Activated CD4-positive, alpha-beta T cell treated with anti-CD3 and anti-CD28 coated beads, Interleukin-2, amount 50 U/mL, for 24 hours (primary cell): ENCODE measurements at places on chromosomes 11 and 22.

GRCh38 chr11:130668751-130669150 is 220.3 kb downstream of the ADAMTS15 start:
- DNase-seq: no peak

DNA sequence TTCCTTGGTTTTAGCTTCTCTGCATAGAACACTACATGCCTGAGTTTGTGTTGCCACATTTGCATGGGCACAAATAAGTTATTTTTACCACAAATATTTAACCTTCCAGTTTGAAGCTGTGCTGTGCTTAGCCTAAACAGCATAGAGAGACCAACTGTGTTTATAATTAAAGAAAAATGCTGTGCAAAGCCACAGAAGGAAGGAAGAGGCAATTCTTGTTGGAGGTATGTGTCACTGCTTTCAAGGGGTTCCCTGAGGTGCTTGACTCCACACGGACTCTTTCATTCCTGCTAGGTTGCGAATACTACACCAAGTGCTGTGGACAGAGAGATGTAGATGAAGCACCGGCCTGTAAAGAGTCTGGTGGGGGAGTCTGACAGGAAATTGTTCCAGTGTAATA is 47.6 kb upstream of the OLFML1 start:
- DNase-seq: no peak

- no peak for DNase-seq
Observed at GRCh38 chr11:104625246-104625645, 273.0 kb downstream of the CASP12 start.

DNA sequence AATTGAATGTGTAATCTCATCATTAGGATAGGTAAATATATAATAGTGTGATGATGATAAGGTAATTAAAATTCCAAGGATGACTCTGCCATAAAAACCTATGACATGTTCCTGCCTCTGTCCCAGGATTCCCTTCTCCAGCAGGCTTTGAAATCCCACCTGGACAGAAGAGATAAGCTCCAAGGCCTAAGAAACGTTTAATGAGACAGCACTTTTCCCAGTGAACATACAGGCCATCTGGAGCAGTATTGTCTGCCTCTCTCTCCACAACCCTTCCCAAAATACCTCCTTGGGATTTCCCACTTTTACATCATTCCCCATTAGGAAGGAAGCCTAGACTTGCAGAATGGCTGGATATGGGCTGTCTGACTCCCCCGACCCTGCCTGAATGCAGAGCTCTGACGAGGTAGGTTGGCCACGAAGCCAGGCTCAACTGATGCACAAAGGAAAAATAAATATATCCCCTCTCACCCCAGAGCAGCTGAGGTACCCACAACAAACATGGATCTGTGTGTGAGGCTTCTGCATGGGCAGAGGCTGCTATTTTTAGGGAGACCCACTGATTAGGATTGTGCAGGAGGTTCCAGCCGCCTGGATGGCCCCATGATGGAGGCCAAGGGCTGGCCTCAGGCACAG is 71.0 kb downstream of the TMPRSS5 start:
- no peak for DNase-seq

DNA sequence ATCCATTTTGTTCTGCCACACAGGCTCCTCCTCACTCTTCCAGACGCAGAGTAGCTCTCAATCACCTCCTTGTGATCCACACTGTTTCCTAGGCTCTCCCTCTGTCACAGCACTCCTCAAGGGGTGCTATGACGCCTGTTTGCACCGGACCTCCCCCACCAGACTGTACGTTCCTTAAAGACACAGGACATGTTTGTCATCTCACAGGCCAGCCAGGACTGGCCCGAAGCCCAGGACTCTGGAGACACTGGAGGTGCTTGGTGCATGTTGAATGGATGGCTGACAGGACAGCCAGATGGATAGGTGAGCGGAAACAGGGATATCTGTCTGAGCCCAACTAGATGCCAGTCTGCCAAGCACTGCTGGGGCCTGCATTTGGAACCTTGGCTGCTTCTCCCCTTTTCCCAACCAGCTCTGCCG is 13.6 kb downstream of the PLA2G6 start:
- no peak for DNase-seq

DNA sequence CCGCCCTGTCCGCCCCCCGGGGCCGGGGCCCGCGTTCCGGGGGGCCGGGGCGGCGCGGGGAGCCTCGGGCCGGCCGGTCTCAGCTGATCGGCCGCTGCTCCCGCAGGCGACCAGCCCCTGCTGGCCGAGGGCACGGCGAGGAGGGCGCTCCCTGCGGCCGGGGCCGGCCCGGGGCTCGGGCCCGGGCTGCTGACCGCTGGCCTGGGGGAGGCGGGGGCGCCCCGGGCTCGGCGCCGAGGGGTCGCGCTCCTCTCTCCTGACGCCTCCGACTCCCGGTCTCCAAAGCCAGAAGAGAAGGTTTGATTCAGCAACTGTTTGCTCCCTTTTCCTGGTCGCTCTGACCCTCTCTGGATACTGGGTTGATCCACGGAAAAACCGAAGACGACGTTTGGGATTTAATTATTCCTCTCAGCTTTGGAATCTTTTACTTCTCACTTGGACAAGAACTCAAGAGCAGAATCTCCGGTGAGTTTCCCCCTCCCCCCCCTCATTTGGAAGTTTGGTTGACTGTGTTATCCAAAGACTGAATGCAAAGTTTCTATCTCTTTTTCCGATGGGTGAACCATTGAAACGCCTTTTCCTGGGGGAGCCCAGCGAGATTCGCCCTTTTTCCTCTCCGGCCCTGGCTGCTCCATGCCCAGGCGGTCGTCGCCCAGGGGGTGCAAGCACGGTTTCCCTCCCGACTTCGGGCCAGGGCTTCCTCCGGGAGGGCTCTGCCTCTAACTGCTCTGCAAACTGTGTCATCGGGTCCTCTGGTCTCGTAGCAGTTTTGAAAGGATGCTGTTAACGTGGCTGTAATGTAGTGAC is 725 bp downstream of the KDM2A start:
- DNase-seq: peak; percentile 12

DNA sequence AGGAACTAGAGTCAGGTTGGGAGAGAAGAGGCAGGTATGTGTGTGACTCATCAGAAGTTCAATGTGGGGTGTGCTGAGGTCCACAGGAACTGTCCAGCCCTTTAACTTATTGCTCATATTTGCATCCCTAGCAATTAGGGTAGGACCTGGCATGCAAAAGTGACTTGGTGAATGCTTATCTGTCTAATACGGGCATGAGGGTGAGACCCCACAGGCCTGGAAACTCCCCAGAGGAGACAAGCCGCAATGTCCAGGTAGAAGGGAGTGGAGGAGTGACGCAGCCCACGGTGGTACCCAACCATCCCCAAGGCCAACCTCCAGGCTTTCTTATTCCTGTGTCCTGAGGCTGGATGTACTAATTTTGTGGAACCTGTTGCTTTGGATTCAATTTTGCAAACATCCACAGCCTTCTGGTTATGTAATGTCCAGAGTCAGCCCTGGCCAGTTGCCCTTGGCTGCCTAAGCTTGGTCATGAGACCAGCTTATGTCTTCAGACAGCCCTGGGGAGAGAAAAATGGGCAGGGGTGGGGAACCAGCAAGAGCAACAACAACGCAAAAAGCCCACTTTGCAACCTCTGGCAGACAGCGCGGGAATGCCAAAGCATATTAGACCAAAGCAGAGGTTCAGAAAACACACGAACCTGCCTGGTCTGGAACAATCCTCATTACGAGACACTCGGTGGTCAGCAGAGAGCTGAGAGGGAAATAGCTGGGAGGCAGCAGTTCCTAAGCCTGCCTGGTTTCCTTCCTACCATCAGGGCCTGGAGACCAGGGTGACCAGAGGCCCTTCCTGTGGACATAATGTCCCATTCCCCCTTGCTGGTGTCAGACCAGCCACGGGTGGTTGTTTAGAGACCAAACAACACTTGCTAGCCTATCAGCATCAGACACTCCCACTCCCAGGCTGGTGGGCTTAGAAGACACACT is 49.3 kb downstream of the TIMP3 start:
- no peak for DNase-seq

DNA sequence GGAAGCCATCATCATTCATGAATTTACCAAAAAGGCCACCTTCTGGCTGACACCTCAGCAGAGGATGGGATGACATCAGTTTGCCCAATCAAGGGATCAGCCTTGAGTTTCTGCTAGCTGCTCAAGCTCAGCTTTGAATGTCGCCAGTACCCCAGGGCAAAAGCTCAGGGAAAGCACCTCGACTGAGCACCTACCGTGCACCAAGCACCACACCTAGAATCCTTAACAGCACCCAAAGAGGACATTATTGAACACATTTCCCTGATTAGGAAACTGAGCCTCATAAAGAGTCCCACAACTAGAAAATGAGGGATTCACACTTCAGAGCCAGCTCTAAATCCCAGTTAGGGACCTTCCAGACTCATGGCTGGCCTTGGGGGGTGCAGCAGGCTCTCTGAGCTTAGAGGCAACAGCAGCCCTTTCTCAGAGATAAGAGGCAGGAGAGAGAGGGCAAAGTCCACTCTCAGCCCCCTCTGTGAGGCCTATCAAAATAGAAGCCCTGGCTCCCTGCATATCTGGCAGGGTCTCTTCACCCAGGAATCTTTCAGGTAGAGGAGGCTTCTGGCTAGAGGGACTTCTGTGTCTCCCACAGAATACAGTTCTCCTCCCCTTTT is 13.4 kb upstream of the DAGLA start:
- DNase-seq: no peak

- DNase-seq: no peak
Observed at GRCh38 chr11:106061249-106061784, 15.8 kb downstream of the KBTBD3 start.

DNA sequence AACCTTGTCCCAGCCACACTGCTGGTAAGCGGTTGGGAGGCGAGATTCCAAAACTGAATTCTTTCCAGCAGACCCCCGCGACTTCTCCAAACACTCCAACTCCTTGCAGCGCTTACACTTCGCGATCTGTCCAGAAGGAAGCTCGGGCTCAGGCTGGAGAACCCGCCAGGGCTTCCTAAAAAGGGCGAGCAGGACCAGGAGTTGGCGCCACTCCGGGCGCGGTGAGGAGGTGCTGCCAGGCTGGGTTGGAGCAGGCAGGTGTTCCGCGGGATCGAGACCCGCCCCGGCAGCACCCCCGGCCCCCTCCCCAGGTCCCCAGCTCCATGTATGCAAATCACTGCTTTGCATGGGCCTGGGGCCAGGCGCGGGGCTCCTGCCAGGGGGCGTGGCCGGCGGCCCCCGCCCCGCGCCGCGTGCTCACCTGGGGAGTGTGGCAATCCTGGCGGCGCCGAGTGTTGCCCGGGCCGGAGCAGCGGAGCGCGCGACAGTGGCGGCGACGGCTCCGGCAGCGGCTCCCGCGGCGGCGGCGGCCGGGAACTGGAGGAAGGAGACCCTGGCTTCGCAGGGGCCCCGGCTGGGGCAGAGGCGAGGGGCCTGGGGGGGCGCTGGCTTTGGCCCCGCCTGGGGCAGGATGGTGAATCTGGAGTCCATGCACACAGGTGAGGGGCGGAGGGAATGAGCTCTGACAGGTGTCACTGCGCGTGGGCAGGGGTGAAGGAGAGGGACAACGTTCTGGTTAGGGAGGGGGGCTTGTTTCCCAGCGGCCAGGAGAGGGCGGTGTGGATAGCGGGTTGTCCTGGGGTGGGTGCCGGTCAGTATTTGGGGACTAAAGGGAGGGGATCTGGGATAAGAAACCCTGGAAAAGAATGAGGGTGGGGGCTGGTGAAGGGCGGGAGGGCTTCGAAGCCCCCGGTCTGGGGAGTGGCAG is at the start of gene POU2F3:
POU2F3 (plus strand) TSS at position 428 of the 928 bp plus-strand sequence; CDS start at position 632, 204 bp downstream.
- DNase-seq: no peak

DNA sequence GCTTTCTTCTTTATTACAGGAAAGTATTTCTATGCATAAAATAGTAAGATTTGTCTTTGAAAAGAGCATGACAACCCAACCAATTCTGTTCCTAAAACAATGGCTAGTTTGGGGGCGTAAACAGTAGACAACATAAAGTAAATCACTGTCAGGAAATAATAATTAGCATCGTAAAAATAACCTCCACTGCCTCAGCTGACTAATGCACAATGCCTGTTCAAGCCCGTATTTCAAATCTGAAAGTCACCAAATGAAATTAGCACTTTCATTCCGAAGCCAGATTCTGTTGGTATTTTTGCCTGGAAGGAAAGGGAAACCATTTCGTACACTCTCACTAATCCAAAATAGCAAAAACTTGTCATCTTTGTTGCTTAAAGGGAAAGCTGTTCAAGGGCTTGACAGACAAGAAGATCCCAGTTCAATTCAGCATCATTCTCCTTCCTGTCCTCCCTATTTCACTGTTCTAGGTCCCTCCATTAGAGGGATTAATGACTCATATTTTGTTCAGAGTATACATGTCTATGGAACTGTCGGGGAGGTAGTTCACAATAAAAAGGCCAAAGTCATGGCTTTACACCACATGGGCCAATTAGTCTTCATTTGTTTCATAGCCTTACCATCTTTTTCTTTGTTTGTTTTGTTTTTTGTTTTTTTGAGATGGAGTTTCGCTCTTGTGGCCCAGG is 154.7 kb downstream of the CADM1 start:
- no peak for DNase-seq

DNA sequence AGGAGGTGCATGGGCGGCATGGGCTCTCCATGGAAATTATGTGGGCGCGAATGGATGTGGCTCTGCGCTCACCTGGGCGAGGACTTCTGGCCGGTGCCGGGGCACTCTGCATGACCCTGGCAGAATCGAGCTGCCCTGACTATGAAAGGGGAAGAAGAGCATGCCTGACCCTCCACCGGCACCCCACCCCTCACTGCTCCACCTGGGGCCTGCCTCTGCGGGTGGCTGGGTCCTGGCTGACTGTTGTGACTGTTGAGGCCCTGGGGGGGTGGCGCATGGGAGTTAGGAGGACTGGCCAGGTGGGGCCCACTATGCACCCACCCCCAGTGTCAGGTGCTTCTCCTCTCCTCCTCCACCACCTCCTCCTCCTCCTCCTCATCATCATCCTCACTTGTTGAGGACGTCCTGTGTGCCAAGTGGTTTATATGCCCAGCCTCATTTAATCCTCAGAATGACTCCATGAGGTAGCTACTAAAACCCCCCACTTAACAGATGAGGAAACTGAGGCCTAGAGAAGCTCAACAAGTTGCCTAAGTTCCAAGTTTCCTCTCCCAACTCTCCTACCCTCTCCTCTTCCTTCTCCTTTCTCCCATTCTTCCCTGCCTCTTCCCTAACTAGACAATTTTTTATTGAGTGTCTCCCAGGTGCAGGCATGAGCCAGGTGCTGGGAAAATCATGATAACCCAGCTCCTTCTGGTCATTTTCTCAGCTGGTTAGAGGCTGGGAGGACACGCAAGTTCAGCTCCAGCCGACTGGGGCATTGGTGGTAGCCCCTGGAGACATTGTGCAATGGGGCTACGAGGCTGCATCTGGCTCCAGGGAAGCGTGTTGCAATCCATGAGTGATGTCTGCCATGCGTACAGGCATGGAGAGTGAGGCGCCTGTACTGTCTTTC is 2.3 kb downstream of the MYEOV start:
- DNase-seq: no peak

- peak; percentile 70 for DNase-seq
Observed at GRCh38 chr11:60831143-60831500, 10.8 kb upstream of the CCDC86 start.

DNA sequence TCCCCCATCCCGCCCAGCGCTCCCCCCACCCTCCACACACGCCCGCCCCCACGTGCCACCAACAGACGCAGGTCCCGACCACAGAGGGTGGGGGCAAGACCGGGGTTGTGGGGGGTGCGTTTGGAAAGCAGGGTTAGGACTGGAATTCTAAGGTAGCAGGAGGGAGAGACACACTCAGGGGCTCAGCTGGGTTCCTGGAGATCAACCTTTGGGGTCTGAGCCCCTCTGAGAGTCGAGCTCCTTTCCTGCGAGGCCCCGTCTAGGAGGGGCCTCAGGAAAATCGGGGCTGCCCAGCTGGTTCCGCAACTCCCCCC is 429 bp downstream of the PGGHG start:
- no peak for DNase-seq

GRCh38 chr11:73217131-73217809 is 811 bp upstream of the P2RY2 start:
- no peak for DNase-seq

GRCh38 chr11:45287316-45287903 is 1.3 kb upstream of the SYT13 start:
- DNase-seq: no peak

- no peak for DNase-seq
Observed at GRCh38 chr11:112871909-112872500, 89.2 kb upstream of the NCAM1 start.
